ENCODE measurements at places on chromosomes 2 and 18. TPM values are rescaled to one million over a fixed set of nuclear protein-coding genes. Genes with fewer than 3 reads are reported as not detected.

SERPINB3 gene
- total RNA-seq, result not detected

CFAP65 gene
- total RNA-seq, result not detected

PPP1R1C gene
- not detected for total RNA-seq

TXNDC2 gene
- 0.26 TPM for total RNA-seq

GIGYF2 gene
- total RNA-seq, result 74.6 TPM

SAG gene
- 0.32 TPM for total RNA-seq

SPC25 gene
- 17.9 TPM for total RNA-seq

TMEM131 gene
- total RNA-seq, result 38.4 TPM

LTBP1 gene
- total RNA-seq, result 0.26 TPM

DNAJC10 gene
- total RNA-seq, result 69.5 TPM

STEAP3 gene
- 0.07 TPM for total RNA-seq

FN1 gene
- total RNA-seq, result 2.7 TPM

NFE2L2 gene
- total RNA-seq, result 68.2 TPM

GAREM2 gene
- 6.1 TPM for total RNA-seq

ACYP2 gene
- total RNA-seq, result 5.2 TPM

RBM44 gene
- 1.1 TPM for total RNA-seq

PLCD4 gene
- 0.62 TPM for total RNA-seq

DCDC2C gene
- total RNA-seq, result not detected

ANKRD62 gene
- not detected for total RNA-seq

SLC35F6 gene
- total RNA-seq, result 14.5 TPM

LYPD1 gene
- total RNA-seq, result not detected

FKBP1B gene
- 0.47 TPM for total RNA-seq

GPR45 gene
- not detected for total RNA-seq

MAB21L4 gene
- not detected for total RNA-seq

ABCG5 gene
- total RNA-seq, result not detected

EHD3 gene
- 1.9 TPM for total RNA-seq

UPP2 gene
- not detected for total RNA-seq

LHCGR gene
- not detected for total RNA-seq

HRH4 gene
- total RNA-seq, result 1.9 TPM

FLACC1 gene
- 1.1 TPM for total RNA-seq

NTSR2 gene
- not detected for total RNA-seq

RPRD1A gene
- 24.8 TPM for total RNA-seq

MALL gene
- 0.31 TPM for total RNA-seq

SLC14A1 gene
- total RNA-seq, result 0.49 TPM

SLC9A4 gene
- total RNA-seq, result not detected

ABCB11 gene
- total RNA-seq, result not detected

PROC gene
- total RNA-seq, result 0.29 TPM
